ENCODE measurements at places on chromosomes 12 and 14.

DNA sequence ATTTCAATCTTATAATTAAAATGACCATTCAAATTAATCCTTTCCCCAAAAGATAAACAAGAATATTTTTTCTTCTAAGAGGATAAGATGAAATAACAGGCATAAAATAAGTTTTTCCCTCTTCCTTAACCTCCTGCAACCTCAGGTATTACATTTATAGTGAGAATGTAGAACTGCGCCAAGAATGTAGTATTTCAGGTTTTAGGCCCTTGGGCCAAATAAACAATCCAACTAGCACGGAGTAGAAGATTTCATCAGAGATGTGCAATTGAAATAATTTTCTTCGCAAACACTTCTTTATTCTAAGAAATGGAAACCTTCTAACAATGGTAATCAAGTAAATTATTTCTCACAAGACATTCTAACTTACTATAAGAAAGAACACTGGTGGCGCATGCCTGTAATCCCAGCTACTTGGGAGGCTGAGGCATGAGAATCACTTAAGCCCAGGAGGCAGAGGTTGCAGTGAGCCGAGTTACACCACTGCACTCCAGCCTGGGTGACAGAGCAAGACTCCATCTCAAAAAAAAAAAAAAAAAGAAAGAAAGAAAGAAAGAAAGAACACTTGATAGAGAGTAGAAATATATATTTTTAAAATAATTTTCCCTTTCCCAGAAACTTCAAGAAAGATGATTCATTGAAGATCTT, 100.8 kb downstream of the TAOK3 start:
- no peak for DNase-seq

DNA sequence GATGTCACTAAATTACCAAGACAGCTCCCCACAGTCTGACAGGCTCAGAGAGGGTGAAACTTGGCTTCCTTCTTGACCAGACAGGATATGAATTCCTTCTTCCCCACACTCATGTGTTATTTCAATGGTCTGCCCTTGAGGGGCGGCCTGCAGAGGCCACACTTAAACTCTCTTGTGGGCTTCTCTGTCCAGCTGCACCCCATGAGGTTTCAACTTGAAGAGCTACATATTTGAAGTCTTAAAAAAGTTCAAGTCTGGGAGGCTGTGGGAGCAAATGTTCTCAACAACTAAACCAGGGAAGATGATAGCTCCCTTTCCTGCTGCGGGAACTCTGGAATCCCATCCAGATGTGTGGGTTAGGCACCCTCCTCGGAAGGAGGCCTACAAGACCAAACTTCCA, 98.3 kb downstream of the TTC7B start:
- DNase-seq, result peak; percentile 11

DNA sequence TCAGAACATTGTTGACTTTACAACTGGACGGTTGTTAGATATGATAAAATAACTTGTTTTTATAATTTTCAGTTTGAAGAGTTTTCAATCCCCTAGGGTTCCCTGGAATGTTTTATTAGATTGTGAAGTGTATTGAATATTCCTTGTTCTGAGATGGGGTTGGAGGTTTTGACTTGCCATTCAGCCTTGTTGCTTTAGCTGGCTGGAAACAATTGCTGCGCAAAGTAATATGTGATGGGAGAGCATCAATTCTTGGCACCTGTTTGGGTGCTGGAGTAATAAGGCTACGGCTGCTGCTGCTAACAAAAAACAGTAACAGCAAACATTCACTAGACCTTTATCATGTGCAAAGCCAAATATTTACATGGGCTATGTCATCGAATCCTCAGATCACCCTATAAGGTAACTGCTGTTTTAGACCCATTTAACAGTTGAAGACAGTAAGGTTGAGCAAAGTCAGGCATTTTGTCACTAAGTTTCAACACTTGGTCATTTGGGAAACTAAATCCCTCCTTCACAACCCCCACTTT, 241.0 kb upstream of the TBX3 start:
- DNase-seq, result no peak

DNA sequence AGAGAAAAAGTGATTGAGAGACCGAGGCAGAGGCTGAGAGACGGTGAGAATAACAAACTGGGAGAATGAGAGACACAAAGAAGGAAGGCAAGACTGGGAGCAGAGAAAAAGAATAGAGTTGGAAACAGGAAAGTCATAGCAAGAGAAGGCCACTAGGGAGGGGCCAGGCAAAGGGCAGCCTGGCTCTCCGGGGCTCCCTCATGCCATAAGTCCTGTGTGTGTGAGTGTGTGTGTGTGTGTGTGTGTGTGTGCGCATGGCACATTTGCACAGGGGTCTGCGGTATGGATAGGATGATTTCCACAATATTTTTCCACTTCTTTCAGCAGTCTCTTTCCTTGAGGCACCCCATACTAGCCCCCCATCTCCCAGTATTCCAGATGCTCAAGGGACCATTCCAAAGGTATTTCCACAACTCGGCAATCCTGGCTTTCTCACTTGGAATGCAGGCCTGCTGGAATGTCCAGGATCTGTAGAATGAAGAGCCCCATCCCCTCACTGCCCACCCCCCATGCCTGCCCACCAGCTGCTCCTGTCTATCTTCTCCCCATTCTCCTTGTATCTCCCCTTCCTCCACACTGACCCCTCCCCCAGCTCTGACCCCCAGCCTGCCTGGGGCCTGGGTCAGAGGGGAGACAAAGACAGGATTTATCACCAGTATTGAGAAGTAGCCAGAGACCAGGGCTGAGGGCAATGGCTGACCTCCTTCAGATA, 9.0 kb downstream of the GPR84 start:
- no peak for DNase-seq

GRCh38 chr12:106409878-106410277, 52.3 kb downstream of the POLR3B start:
- no peak for DNase-seq

- no peak for DNase-seq
These were observed 34.1 kb upstream of the FAM181A start for GRCh38 chr14:93892923-93893558.

GRCh38 chr12:6697584-6698351, 2.8 kb downstream of the PIANP start:
- peak; percentile 21 for DNase-seq

- peak; percentile 85 for DNase-seq
These were observed 5.7 kb upstream of the KLRK1 start for GRCh38 chr12:10395390-10395998.

- DNase-seq, result no peak
These were observed 70.5 kb downstream of the BCL11B start for GRCh38 chr14:99201351-99202073.

DNA sequence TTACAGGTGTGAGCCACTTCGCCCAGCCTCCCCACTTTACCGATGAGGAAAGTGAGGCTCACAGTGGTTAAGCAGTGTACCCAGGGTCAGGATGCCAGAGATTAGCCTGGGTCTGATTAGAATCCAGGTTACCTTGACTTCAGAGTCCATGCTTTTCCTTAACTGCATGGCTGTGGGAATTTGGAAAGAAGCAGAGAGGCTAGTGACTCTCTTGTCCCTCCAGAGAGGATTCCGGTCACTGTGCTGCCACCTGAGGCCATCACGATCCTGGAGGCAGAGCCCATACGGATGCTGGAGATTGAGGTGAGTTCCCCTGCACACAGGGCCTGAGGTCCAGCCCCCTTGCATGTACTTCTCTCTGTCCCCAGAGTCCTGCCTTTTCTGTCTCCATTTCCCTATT, 4.7 kb downstream of the REC8 start:
- DNase-seq, result no peak

- DNase-seq, result no peak
These were observed 176.1 kb upstream of the SLC38A2 start for GRCh38 chr12:46548605-46549071.

GRCh38 chr14:71400871-71401321, 493.6 kb downstream of the PCNX1 start:
- no peak for DNase-seq

GRCh38 chr12:93698307-93699092, 21.3 kb downstream of the CRADD start:
- DNase-seq, result no peak

DNA sequence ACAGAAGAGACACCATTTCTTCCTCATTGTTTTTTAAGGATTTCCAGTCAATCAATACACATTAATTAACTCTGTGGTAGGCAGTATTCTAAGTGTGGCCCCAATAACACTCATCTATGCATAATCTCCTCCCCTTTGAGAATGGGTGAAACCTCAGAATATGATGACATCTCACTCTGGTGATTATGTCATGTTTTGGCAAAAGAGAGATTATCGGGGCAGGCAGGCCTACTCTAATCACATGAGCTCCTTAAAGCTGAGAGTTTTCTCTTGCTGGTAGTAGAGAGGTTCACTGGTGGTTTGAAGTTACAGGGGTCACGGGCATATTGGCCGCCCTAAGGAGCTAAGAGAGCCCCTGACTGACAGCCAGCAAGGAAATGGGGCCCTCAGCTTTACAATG, 7.1 kb upstream of the LGMN start:
- DNase-seq, result no peak

GRCh38 chr14:71029236-71029781, 122.0 kb downstream of the PCNX1 start:
- DNase-seq, result no peak

- no peak for DNase-seq
These were observed 57.2 kb downstream of the RIN3 start for GRCh38 chr14:92570674-92571262.

- no peak for DNase-seq
These were observed 23.8 kb upstream of the LRTM2 start for GRCh38 chr12:1796515-1797010.

- no peak for DNase-seq
These were observed 27.5 kb downstream of the MMAB start for GRCh38 chr12:109545826-109546225.

DNA sequence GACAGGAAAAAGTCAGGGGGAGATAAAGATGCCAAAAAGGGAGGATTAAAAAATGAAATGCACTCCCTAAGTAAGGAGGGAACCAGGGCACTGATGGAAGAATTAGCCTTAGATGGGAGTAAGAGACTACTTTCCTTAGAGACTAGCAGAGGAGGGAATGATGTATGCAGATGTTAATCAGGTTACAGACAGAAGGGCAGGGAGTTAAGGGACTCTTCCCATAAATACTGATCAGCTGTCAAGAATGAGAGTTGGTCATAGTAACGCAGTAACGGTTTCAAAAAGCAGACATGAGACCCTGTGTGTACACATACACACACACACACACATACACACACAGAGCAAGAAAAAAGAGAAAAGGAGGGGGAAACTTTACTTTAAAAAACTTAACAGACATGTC, 93.4 kb downstream of the PHLDA1 start:
- DNase-seq, result no peak
